ENCODE measurements at places on chromosomes 3 and 15.

DNA sequence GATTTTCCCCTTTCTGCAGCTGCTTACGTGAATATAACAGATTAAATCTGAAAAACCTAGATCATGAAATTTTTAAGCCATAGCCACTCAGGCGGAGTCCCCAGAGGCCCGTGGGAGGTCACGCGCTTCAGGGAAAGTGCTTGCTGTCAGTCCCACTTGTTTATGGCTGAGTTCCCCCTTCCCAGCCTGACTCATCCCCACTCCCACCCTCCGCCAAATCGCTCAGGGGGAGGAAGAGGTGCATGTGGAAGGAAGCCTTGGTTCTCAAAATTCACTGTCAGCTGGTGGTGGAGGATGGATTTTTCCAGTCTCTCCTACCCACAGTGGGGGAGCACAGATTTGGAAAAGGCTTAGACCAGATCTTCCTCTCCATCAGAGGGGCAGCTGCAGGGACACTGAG is 67.4 kb downstream of the CORO2B start:
- no peak overlapping the region for H3K4me3 ChIP-seq
- H3K36me3 ChIP-seq = peaks cover 2% of the 10 kb centered on the region
- no peak overlapping the region for H3K27ac ChIP-seq
- no peaks in the 10 kb centered on the region for H3K4me1 ChIP-seq

DNA sequence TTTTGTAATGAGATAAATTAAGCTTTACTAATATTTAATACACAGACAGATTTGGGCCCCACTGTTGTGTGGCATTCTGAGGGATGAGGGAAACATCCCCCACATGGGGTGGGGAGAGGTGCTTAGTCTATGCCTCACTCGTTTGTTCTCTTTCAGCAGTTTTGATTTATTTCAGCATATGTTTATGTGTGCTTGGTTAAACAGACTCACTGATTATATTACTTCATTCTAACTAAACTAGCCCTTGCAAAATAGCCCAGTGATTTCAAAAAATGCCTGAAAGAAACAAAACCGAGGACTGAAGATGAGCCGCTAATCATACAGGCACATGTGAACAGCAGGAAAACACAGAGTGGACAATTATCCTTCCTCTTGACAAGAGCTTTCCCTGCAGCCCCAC is 27.2 kb downstream of the TNFAIP8L3 start:
- H3K4me1 ChIP-seq = no peaks in the 10 kb centered on the region
- no peaks in the 10 kb centered on the region for H3K36me3 ChIP-seq
- no peak for DNase-seq
- H3K4me3 ChIP-seq = no peak overlapping the region

DNA sequence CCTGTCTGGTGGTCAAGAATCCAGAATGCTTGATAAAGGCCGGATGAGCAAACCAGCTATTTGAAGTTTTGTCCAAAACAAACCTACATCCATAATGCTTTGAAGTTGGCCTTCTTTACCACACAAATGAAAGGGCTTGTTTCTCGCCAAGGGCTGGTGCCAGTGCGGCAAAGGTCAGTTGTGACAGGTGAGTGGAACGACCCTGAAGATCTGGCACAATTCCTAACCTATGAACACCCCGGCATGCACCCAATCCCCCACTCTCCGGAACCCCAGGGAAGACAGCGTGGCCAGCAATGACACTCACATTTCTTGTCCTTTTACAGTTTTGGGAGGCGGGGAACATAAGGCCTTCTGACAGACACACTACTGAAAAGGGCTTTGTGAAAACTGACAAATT is 90.6 kb downstream of the ATP10A start:
- no peak overlapping the region for H3K27ac ChIP-seq
- H3K27me3 ChIP-seq = no peaks in the 10 kb centered on the region
- H3K4me1 ChIP-seq = no peaks in the 10 kb centered on the region
- peaks cover 4% of the 10 kb centered on the region for H3K36me3 ChIP-seq
- no peak overlapping the region for H3K4me3 ChIP-seq

GRCh38 chr3:138197058-138197457 is 10.0 kb downstream of the ARMC8 start:
- peaks cover 6% of the 10 kb centered on the region for H3K36me3 ChIP-seq
- H3K27me3 ChIP-seq = no peaks in the 10 kb centered on the region
- H3K4me3 ChIP-seq = no peak overlapping the region
- H3K4me1 ChIP-seq = peaks cover 35% of the 10 kb centered on the region
- no peak for DNase-seq

DNA sequence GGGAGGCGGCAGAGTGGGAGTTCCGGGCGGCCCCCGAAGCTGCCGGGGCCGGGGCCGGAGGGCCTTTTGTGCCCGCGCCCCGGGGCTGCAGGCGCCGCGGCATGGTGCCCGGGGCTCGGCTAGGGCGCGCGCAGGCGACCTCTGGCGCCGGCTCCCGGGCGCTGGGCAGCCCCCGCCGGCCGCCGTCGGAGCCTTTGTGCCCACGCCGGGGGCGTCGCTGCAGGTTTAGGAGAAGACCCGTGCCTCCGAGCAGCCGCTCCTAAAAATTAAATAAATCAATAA is 299 bp downstream of the PAQR9 start:
- no peak overlapping the region for H3K27ac ChIP-seq
- H3K27me3 ChIP-seq = peaks cover 85% of the 10 kb centered on the region
- H3K4me3 ChIP-seq = peak overlapping the region; percentile 80
- DNase-seq = no peak

GRCh38 chr15:67945951-67946700 is 106.3 kb upstream of the RNU6-1 start:
- peaks cover 4% of the 10 kb centered on the region for H3K27me3 ChIP-seq
- DNase-seq = no peak
- H3K4me3 ChIP-seq = peak overlapping the region; percentile 18
- H3K4me1 ChIP-seq = peaks cover 10% of the 10 kb centered on the region
- peak overlapping the region; percentile 52 for H3K27ac ChIP-seq

DNA sequence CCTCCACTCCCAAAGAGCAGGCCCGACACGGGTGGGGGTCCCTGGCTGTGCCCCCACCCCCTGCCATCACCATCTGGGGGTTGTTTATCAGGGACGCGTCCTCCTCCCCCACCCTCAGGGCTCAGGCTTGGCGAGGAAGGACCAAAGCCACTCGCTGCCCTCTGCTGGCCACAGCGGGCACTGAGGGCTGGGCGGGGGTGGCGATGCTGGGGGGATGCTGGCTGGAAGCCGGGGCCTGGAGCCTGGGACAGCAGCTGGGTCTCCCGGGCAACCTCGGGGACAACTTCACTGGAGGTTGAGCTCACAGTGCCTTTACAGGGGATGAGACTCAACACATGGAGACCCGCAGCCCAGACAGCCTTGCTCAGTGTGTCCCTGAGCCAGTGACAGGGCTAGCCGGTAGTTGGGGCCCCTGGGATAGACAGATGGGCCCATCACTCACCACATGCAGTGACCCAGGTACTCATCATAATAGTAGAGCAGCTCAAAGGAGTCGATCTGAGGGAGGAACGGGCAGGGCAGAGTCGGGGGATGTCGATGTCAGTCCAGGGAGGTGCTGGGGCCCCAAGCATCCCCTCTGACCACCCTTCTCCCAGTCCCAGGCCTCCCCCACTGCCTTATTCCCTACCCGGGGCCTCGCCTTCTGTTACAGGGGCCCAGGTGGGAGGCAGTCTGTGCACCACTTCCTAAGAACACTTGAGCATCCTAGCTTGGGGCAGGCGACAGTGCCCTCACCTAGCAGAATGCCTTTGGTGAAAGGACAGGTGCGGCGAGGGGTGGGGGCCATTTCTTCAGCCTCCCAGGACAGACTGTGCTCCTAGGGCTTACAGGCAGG is 5.9 kb upstream of the CALML4 start:
- H3K36me3 ChIP-seq = peaks cover 4% of the 10 kb centered on the region
- H3K4me3 ChIP-seq = no peak overlapping the region
- peak; percentile 21 for DNase-seq
- H3K27ac ChIP-seq = no peak overlapping the region

- no peak overlapping the region for H3K27ac ChIP-seq
- H3K4me3 ChIP-seq = no peak overlapping the region
- no peaks in the 10 kb centered on the region for H3K4me1 ChIP-seq
- no peak for DNase-seq
- no peaks in the 10 kb centered on the region for H3K27me3 ChIP-seq
Observed at GRCh38 chr3:61913701-61914100, 352.3 kb downstream of the PTPRG start.

- H3K27ac ChIP-seq = no peak overlapping the region
- peaks cover 3% of the 10 kb centered on the region for H3K36me3 ChIP-seq
- no peak for DNase-seq
- no peaks in the 10 kb centered on the region for H3K4me1 ChIP-seq
- peaks cover 66% of the 10 kb centered on the region for H3K27me3 ChIP-seq
Observed at GRCh38 chr3:10725067-10725466, 91.0 kb upstream of the SLC6A11 start.

DNA sequence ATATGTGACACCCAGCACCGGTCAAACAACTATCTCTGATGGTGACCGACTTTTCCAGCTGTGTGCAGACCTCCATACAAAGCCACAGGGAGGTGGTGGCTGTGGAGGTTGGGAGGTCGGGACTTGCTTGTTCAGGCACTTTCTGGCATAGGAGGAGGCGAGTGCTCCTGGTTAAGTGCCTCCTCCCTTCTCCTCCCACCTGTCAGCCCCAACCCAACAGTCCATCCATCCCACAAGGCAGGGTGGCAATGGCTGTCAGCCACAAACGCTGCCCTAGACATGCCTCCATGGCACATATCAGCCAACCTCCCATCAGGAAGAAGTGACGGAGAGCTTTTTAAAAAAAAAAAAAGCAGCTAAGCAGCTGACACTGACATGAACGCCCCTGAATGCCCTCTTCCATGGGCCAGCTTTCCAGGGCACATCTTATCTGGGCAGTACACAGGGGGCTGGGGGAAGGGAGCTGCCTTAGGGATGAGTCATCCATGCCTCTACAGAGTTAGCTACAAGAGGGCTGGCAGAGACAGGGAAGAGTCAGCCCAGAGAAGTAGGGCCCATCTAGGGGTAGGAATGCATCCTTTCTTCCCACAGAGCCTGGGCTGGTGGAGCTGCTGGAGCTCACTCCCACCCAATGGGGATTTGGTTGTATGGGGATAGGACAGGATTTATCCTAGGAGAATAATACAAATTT is 41.2 kb downstream of the CCDC12 start:
- H3K27me3 ChIP-seq = no peaks in the 10 kb centered on the region
- no peak overlapping the region for H3K4me3 ChIP-seq
- no peak for DNase-seq

DNA sequence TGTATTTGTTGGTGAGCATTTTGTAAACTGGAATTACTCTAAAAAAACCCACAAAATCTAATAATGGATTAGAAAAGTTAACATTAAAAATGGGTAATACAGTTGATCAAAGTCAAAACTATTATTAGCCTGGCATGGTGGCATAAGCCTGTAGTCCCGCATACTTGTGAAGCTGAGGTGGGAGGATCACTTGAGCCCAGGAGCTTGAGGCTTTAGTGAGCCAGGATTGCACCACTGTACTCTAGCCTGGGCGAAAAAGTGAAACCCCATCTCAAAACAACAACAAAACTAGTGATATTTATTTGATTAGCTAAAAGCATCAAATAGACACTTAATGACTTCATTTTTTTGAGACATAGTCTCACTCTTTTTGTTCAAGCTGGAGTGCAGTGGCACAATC is 3.6 kb downstream of the SNX1 start:
- no peaks in the 10 kb centered on the region for H3K27me3 ChIP-seq
- H3K36me3 ChIP-seq = peaks cover 24% of the 10 kb centered on the region
- DNase-seq = no peak
- no peak overlapping the region for H3K27ac ChIP-seq
- H3K4me3 ChIP-seq = no peak overlapping the region

GRCh38 chr15:100889385-100890050 is 9.9 kb downstream of the ALDH1A3 start:
- H3K27ac ChIP-seq = no peak overlapping the region
- no peaks in the 10 kb centered on the region for H3K4me1 ChIP-seq
- DNase-seq = no peak
- no peaks in the 10 kb centered on the region for H3K36me3 ChIP-seq
- H3K4me3 ChIP-seq = no peak overlapping the region

GRCh38 chr3:60147249-60147950 is 1097.6 kb upstream of the CFAP20DC start:
- no peaks in the 10 kb centered on the region for H3K4me1 ChIP-seq
- H3K4me3 ChIP-seq = no peak overlapping the region
- H3K36me3 ChIP-seq = no peaks in the 10 kb centered on the region
- no peak for DNase-seq

DNA sequence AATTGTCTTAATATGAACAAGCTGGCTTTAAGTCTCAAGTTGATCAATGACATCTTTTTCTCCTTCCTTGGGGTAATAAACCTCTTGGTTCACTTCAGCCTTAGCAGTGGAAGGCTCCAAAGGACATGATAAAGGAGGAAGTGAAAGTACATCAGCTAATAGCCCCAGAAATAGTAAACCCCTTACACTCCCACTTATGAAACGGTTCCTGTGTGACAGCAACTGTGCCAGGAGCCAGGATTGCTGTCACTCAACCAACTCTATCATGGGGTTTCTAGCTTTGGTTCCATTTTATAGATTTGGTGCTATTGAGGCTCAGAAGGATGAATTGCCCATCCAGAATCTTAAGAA is 216.7 kb downstream of the ABHD5 start:
- no peak overlapping the region for H3K27ac ChIP-seq
- no peaks in the 10 kb centered on the region for H3K4me1 ChIP-seq
- H3K36me3 ChIP-seq = no peaks in the 10 kb centered on the region
- H3K4me3 ChIP-seq = no peak overlapping the region

DNA sequence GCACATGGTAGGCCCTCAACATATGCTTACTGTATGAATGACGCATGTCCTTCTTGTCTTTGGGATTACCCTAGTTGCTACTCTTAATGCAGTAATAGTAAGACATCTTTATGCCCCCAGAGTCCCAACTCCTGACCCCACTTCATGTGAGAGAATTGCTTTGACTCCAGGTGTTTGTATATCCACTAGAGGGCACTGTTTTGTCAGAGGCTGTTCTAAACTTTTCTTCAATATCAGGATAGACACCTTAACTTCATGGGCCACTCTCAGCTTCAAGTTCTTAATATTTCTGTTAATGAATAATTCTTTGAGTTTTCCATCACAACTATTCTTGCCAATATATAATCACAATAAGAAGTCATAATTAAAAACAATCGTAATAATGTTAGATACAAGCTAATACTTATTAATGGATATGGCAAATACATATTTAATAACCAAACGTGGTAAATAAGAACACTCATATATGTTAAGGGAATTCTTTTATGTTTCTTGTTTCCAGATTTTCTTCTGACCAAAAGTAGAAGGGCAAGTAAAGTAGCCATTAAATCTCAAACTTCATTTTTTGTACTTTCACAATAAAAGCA is 337.2 kb upstream of the DNAJC19 start:
- no peak overlapping the region for H3K27ac ChIP-seq
- no peak overlapping the region for H3K4me3 ChIP-seq
- H3K36me3 ChIP-seq = no peaks in the 10 kb centered on the region
- H3K27me3 ChIP-seq = no peaks in the 10 kb centered on the region
- DNase-seq = no peak
